ENCODE measurements at places on chromosomes 16 and 17.

- DNase-seq = no peak
These were observed 22.0 kb downstream of the WNT3 start for GRCh38 chr17:46796524-46796923.

- no peak for DNase-seq
These were observed 37.2 kb downstream of the TXNDC11 start for GRCh38 chr16:11705311-11706025.

GRCh38 chr16:72042157-72042660, 12.1 kb upstream of the HP start:
- no peak for DNase-seq

DNA sequence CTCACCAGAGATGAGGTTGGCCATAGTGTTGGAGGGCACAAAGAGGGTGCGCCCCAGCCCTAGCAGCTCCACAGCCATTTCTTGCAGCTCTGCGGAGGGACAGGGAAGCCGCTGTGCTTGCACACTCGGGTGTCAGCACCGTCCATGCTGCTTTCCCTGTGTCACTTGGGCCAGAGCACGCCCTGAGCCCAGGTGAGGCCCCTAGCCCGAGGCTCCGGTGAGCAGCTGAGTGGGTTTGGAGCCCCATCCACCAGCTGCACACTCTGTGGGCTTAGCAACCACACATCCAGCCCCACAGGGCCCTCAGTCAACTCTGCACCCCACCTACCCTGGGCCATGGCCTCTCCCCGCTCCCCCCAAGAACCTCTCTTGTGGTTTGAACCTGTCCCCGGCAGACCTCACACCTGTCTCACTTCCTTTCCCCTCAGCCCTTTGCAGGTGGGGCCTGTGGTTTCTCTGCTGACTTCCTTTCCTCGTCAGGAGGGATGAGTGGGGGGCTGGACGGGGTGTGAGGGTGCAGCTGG, 20.7 kb downstream of the TMEM235 start:
- DNase-seq = peak; percentile 84

DNA sequence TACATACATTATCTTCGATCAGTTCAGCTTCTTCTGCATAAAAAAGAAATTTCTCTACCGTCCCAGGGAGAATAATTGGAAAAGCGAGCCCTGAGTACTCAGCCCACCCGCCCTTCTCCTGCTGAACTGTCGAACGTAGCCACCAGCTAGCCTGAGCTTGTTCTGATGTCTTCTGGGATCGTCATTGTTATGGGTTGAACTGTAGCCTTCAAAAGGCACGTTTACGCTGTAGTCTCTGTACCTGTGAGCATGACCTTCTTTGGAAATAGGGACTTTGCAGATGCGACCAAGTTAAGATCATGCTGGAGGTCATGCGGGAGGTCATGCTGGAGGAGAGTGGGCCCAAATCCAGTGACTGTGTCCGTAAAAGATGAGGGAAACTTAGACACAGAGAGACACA, 86.2 kb downstream of the CMIP start:
- no peak for DNase-seq

DNA sequence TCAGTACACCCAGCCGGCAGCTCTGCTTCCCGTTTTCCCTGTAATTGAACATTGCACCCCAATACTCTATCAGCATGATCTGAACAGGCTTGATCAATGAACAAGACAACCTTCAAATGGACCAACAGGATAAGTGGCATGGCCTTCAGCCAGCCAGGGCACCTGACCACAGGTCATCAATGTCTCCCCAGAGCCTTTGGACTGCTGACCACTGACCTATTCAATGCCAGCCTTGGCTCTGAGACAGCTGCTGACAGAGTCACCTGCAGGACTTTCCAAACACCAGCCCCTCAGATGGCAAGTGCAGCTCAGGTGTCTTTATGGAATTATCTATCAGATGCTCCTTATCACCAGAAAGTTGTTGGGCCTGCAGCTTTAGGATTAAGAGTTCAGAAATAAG, 462.9 kb upstream of the ASIC2 start:
- no peak for DNase-seq

DNA sequence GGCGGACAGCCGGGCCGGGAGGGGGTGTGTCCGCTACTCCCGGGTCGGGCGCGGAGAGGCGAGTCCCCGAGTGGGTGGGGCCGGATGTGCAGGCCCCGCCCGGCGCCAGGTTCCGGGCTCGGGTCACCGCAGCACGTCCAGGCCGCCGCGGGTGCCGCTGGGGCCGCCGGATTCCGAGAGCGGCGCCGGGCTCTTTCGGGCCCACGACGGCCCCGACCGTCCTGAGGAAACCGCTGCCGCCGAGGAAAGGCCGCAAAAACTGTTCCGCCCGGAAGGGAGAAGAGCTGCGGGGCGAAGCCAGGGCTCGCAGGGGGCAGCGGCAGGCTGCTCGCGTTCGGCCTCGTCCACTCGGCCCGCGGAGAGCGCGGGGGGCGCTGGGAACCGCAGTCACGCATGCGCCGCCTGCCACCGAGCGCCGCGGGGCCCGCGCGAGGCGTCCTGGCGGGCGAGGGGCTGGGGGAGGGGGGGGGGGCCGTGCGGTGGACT, at the start of gene ZKSCAN2:
Gene ZKSCAN2, minus strand, starts transcription at position 376 of the 486 bp plus-strand sequence. CDS start 718 bp downstream, outside the sequence.
- DNase-seq = peak; percentile 87

DNA sequence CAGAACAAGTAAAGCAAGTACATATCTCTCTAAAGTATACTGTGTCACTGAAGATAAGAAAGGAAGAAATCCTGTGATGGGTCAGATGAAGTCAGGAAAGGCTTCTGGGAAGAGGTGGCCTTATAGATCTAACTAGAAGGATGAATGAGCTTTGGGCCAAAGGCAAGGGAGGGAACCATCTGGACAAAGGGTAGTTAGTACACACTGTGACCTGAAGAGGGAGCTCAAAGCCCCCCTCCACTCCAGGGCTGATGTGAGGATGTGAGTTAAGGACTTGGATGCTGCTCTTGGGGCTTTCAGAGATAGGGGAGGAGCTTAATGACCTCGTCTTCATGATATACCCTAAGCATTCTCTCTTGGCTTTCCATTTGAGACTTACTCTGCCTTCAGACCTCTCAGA, 185.3 kb upstream of the CACNG3 start:
- peak; percentile 83 for DNase-seq

- no peak for DNase-seq
These were observed 73.8 kb downstream of the CMIP start for GRCh38 chr16:81518439-81518757.

DNA sequence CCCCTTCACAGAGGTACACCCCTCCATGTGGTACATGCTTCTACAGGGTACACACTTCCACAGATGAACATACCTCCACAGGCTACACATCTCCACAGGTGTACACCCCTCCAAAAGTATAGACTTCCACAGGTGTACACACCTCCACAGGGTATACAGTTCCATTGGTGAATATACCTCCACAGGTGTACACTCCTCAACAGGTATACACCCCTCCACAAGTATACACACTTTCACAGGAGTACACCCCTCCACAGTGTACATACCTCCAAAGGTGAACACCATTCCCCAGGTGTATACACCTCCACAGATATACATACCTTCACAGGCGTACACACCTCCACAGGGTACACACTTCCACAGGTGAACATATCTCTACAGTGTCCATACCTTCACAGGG, 9.4 kb downstream of the FOXN1 start:
- no peak for DNase-seq

GRCh38 chr16:87323727-87324410, 6.7 kb upstream of the C16orf95 start:
- no peak for DNase-seq

GRCh38 chr16:30738984-30739951, 9.0 kb upstream of the PHKG2 start:
- no peak for DNase-seq

- DNase-seq = no peak
These were observed 3.7 kb upstream of the STAT5A start for GRCh38 chr17:42284566-42284965.

- DNase-seq = no peak
These were observed 61.4 kb upstream of the PIRT start for GRCh38 chr17:10899281-10899680.

GRCh38 chr17:55962951-55963401, 190.3 kb upstream of the ANKFN1 start:
- no peak for DNase-seq

GRCh38 chr16:19685176-19685575, 32.9 kb downstream of the KNOP1 start:
- DNase-seq = no peak

DNA sequence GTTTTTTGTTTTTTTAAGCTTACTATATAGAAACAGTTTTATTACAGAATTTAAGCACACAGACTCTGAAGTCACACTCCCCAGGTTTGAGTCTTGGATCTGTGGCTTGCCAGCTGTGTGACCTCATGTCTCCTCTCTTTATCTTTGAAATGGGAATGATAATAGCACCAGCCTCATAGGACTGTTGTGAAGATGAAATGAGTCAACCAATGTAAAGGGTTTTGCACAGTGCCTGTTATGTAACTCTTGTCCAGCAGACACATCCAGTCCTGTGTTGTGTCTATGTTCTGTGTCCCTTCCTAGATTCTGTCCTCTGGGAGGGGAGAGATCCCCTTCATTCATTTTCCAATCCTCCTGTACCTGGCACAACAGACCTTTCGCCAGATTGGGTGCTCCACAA, 3.1 kb upstream of the CPD start:
- no peak for DNase-seq

DNA sequence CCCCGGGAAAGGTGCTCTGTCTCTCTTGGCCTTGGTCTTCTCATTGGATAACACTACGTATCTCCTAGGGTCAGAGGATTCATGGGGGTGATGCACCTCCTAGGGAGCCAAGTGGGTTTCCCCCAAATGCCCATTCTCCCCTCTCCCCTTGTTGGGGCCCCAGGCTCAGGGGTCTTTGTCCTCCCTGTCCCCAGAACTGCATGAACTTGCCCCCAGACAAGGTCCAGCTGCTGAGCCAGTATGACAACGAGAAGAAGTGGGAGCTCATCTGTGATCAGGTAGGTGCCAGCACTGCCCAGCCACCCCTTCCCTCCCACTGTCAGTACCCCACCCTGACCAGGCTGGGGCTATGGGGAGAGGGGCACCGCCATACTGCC, 8.7 kb downstream of the FMNL1 start:
- DNase-seq = no peak

DNA sequence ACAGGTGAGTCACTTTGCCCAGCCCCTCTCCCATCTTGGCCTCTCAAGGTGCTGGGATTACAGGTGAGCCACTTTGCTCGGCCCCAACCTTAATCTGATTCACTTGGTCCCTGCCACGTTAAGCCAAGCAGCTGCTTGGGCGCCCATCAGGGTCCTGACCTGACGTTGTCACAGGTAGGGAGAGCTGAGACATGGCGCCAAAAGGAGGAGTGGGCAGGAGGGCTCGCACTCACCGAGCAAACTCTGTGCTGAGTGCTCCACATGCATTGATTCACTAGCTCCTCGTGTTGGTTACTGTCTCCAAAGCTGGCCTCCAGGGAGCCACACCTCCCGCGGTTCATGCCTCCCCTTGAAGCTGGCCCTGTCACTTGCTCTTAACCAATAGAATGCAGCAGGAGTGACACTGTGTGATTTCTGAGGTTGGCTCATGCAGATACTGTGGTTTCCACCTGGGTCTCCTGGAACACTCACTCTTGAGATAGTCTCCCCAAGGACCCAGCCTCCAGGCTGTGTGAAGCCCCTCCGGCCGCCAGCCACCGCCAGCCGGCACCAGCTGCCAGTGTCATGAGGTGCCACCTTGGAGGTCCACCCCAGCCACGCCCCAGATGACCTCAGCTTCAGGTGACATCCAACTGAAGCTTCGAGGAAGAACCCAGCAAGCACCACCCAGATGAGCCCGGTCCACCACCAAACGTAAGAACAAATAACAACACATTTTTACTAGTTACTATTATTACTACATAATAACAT, 223.0 kb downstream of the GSG1L start:
- no peak for DNase-seq

GRCh38 chr17:50268743-50269275, 5.5 kb upstream of the TMEM92 start:
- no peak for DNase-seq

DNA sequence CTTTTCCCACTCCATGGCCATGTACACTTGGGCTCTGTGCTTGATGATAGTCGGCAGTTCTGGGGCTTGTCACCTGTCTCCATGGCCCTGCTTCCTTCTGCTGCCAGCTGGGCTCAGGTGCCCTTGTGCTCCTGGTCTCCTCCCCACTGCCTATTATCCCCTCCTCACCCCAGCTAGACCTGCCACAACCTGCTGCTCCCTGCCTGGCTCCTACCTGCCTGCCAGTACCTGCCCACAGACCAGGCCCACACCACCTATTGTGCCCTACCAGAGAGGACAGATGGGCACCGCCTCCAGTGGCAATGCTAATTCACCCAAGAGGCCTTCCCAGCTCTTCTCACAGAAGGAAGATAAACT, 538 bp upstream of the RAPGEFL1 start:
- DNase-seq = no peak

DNA sequence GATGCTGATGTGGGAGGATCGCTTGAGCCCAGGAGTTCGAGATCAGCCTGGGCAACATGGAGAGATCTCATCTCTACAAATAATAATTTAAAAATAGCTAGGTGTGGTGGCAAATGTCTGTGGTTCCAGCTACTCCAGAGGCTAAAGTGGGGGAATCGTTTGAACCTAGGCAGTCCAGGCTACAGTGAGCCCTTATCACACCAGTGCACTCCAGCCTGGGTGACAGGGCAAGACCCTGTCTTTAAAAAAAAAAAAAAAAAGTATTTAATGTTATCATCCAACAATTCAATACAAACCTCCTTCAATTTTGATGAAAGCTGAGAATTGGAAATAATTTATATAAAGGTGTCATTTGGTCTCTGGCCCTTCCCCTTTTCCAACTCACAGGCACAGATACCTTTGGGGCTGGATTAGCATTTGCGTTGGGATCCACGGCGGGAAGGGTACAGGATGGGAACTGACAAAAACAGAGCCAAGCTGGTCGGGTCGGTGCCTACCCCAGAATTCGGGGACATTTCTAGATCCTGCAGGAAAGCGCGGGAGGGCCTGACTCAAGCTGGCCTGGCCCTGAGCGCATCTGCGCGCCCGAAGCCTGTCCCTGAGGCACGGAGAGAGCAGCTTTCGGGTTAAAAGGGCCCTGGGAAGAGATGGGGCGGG, 860 bp upstream of the DCAF7 start:
- DNase-seq = no peak

DNA sequence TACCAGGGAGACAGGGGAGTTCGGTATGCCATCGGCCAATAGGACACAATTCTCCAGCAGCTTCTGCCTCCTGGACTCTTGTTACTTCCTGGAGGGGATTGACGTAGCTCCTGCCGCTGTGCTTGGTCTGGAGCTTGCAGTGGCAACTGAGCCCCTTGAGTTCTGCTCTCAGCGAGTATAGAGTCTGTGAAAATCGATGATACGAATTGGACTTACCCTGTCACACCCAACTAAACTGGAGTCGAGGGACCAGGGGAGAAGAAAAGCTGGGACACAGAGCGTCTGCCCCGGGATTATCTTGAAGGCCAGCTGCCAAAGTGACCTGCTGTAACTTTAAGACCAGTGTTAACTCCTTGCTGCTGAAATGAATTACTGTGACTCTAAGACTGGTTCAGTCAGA, 22.2 kb downstream of the SEC14L1 start:
- DNase-seq = no peak

DNA sequence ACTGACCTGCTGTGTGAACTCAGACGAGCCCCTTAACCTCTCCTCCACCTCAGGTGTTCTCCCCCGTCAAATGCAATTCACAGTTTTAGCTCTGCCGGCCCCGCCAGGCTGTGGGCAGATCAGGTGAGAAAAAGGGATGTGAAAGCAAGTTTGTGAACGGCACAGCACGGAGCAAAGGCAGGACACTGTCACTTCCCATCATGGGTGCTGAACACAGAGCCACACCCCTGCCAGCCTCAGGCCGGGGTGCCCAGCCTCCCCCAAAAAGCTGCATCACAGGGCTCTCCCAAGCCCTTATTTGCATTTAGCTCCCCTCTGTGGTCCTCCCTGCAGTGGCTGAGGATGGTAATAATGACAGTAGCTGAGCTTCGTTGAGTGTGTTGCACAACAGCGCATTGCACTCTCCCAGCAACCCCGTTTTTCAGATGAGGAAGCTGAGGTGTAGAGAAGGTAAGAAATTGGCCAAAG, 88.8 kb upstream of the TNRC6C start:
- peak; percentile 86 for DNase-seq

Data from germinal center (tissue), 1 donor.